ENCODE measurements at places on chromosomes 11 and 22. TPM values are rescaled to one million over a fixed set of nuclear protein-coding genes. Genes with fewer than 3 reads are reported as not detected.
A peak's percentile ranks its signal among the peaks of the same experiment; 100 is the strongest.

DNA sequence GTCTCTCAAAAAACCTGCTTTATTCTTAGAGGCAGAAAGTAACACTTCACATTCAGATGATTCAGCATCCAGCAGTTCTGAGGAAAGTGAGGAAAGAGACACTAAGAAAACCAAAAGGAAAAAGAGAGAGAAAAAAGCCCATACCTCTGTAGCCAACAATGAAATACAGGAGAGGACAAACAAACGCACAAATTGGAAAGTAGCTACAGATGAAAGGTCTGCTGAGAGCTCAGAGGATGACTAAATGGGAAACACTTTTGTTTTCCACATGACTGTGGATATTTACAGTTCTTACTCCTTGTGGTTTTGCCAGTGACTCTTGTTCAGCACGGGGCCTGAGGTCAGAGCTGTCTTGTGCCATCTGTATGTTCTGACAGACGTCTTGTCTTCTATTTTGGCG lies 3.8 kb downstream of the TIMM8B start:
- DNase-seq, result peak; percentile 63

- no peak for DNase-seq
These were observed 135.2 kb upstream of the C11orf58 start for GRCh38 chr11:16603245-16603644.

GRCh38 chr11:128053981-128054931 lies 533.1 kb downstream of the ETS1 start:
- no peak for DNase-seq

DNA sequence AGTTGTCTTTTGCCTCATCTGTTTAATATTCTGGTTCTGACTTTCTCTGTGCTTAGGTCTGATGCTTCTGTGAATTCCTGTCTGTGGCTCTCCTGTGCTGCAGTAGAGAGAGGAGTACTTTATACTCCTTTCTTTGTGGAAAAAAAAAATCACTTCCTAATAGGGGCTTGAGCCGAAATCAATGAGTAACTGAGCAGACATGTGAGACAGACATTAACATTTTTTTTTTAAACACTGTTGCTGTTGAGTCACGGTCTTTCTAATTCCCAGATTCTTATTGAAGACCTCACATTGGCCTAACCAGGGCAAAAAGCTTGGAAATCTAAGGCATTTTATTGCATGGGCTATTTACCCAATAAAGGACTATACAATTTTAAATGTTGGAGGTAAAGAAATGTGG lies 86.1 kb downstream of the GRM5 start:
- DNase-seq, result no peak

The C11orf86 gene
- total RNA-seq, result not detected

The OR56A1 gene
- not detected for total RNA-seq

- DNase-seq, result no peak
These were observed 22.0 kb downstream of the ST14 start for GRCh38 chr11:130181295-130182272.

The HTR3A gene
- total RNA-seq, result not detected

- DNase-seq, result no peak
These were observed 10.5 kb downstream of the DNAJB13 start for GRCh38 chr11:73961321-73961720.

DNA sequence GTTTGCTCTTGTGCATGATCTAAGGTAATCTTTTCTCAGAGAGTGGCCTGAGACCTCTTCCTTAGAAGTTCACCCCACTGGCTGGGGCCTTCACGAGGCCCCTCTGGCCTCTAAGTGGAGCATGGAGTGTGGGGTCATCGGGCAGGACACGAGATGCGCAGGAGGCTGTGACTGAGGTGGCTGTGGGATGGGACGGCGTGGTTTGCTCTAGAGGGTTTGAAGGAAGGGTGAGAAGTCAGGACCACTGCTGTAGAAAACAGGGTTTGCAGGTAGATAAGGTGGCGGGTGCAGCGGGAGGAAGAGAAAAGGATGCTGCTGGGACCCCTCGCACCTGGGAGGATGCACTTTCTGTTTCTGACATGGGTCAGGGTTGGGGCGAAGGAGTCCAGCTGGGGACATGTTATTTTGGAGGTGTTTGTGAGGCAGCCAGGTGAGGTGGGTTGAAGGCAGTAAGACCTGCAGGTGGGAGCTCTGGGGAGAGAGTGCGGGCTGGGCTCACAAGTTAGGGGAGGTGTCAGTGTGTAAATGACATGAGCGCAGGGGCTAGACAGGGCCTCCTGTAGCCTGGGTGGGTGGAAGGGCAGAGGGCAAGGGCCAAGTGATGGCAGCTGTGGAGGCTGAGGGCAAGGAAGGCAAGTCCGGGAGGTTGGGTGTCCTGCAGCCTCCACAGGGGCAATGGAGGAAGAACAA lies 62.5 kb downstream of the KCNQ1 start:
- peak; percentile 5 for DNase-seq

The RAB3IL1 gene
- total RNA-seq, result 0.10 TPM

DNA sequence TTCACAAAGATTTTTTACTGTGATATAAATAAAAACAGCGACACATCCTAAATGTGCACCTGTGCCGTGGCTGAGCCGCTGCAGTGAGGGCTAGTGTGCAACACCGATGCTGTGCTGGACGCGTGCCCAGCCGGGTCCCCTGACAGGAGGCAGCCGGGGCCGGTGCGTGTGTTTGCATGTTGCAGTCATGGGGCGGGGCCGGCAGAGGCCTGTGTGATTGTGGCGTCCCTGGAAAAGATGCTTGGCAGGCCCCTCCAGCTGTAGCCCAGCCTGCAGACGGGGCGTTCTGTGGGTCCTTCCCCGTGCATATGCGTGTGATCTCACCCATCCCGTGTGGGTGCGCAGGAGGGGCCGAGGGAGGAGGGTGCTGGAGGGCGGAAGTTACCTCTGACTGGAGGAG lies 30.6 kb downstream of the MUC6 start:
- no peak for DNase-seq

The CBX6 gene
- 116 TPM for total RNA-seq

The TMPRSS5 gene
- 1.1 TPM for total RNA-seq

DNA sequence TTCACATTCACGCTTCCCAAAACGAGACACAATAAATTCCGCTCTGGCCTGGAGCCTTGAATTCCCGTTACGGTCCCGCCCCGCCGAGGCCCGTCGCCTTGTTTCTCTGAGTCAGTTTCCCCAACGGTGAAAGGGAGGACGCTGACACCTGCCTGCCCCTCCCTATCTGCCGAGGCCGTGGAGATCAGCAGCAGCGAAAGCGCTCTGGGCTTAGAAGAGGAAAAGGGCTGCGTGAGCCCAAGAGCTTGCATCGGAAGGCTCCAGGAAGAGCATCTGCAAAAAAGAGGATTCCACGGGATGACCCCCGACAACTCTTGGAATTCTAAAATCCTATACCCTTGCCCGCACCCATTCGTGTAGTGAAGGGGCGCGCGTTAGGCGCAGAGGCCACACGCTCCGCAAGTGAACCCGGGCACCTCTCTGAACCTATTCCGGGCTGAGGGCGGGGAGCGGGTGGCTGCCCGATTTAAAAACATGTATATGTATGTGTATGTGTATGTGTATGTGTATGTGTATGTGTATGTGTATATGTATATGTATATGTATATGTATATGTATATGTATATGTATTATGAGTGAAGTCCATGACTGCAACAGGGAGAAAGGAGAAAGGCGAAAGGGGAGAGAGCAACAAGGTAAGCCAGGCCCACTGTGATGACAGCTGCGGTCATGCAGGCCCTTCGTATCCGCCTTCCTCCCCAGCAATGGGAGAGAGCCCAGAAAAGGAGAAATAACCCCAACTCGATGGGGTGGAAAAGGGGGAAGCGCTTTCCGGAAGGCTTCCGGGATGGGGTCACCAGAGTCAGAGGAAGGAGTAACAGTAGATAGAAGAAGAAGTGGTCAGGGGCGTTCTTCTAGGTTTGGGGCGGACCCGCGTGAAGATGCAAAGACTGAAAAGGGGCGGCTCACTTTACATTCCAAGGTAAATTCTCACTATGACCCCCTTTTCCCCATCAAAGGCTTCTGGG lies 948 bp upstream of the MRTFA start:
- peak; percentile 83 for DNase-seq

GRCh38 chr11:93510196-93510873 lies 32.9 kb downstream of the SMCO4 start:
- DNase-seq, result no peak

The FAM181B gene
- total RNA-seq, result not detected

DNA sequence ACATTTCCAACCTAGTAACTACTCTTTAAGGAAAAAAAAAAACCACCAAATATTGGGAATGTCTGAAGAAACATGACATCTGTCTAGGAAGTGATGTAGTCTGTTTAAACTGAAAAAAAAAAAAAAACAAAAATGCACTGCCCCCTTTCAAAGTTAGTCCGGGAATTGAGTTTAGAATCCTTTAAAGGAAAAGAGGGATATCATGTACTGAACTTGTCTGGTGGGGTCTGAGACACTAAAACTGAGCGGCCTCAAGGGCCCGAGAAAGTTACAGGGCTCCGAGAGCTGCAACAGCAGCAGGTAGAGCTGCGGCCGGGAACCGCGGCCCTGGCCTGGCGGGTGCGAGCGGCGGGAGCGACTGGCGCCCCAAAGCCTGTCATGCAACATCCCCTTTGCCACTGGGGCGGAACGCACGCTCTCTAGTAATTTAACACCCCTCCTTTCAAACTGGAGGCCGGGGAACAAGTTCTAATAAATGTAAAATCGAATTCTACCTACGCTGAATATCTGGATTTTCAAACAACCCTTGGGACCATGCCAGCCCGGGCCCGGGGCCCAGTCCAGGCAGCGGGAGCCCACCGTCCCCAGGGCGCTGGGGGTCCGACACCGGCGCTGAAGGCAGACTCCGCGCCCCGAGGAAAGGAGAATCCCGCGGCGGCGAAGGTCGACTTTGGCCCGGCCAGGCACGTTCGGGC lies 736 bp downstream of the RDX start:
- peak; percentile 71 for DNase-seq

DNA sequence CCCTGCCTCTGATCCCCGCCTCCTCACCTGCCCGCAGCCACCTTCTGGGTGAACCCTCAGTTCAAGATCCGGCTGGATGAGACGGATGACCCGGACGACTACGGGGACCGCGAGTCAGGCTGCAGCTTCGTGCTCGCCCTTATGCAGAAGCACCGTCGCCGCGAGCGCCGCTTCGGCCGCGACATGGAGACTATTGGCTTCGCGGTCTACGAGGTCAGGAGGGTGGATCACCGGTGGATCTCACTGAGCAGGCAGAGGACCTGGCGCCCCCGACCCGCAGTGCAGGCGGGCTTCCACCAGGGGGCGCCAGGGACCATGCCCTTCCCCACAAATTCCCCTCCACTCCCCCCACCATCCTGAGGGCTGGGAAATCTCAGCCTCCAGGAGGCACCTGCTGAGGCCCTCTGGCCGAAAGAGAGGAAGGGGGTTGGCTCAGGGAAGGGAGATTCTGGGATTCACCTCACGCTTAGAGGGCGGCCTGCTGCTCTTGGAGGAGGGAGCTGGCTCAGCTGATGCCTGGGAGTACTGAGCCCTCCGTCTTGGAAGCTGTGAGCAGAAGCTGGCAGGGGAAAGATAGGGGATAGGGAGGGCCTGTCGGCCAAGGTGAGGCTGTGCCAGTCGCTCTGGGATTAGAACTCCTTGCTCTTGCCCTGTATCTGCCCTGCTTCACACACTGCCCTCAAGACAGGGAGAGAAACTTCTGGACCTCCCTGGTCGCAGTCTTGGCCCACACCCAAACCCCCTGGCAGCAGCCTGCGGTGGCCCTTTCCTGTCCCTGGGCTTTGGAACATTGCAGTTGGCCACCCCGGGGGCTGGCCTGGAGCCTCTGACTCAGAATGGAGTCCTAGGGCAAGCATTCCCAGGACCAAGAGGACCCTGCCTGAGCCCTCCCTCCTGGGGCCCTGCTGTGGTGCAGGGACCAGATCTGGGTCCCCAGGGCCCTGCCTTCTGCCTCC lies 23.2 kb downstream of the CAPN1 start:
- DNase-seq, result peak; percentile 58

The LARGE2 gene
- total RNA-seq, result 1.1 TPM

DNA sequence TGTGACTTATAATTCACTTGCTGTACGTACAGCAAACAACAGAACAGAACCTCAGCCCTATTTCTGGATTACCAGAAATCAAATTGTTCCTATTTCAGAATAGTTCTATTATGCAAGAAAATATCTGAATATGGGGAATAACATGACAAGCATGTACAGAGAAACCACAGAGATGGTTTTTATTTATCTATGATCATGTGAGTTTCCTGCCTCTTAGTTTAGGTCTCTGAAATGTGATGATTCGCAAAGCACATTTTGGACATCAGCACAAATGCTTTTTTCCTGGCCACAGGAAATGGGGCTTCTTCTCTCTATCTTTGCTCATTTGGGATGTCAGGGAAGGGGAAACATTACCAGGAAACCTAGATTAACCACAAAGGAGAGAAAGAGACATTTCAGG lies 266.7 kb upstream of the CTSC start:
- no peak for DNase-seq

DNA sequence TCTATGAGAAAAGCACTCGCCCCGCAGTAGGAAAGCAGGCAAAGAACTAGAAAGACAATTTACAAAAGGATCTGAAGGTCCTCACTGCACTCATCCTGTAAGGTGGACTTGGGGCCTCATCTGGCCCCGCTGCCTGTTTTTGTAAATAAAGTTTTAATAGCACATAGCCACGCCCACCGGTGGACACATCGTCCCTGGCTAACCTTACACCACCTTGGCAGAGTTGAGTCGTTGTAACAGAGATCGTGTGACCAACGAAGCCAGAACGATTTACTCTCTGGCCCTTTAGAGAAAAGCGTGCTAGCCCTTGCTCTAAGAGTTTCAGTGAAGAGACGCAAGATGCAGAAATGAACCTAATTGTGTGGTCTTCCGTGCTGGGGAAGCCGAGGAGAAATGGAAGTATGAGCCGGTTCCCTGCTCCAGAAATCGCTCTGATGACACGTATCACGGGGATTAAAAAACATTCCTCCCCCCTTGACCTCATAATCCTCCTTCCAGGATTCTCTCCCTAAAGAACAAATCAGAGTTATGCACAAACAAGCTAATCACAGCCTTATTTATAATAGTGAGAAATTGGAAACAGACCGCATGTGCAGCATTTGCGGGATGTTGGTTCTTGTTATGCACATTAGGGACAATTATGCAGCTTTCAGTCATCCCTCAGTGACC lies 80.1 kb downstream of the CDKN1C start:
- DNase-seq, result peak; percentile 1

GRCh38 chr11:4048340-4048739 lies 46.3 kb upstream of the RRM1 start:
- no peak for DNase-seq

The NAV2 gene
- 0.75 TPM for total RNA-seq

The MYBPC3 gene
- total RNA-seq, result not detected

DNA sequence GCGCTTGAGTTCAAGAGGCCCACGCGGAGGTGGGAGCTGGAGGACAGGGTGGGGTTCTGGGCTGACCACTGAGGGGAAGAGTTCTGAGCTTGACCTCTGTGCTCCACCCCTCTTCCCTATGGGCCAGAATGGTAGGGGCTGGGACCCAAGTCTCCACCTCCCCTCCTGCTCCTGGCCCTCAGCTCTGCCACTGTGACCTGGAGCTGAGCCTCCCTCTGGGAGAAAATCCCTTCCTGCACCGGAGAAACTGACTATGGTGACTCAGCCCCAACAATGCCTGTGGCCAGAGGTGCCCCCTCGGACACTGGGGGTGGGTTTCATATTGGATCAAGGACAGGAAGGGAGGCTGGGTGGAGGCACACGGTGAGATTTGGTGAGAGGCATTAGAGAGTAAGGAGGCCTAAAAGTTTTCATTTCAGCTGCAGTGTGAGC lies 23.0 kb downstream of the RELT start:
- DNase-seq, result no peak

- no peak for DNase-seq
These were observed 77.5 kb downstream of the BLID start for GRCh38 chr11:122038543-122038942.
